Colonic mucosa (tissue), 4 donors: ENCODE measurements at places on chromosomes 6 and 20. TPM values are rescaled to one million over a fixed set of nuclear protein-coding genes. Genes with fewer than 3 reads are reported as not detected.
A peak's percentile ranks its signal among the peaks of the same experiment; 100 is the strongest.

The CLIC5 gene
- total RNA-seq: 72.8 TPM

The TCF19 gene
- total RNA-seq: 39.6 TPM

The CASS4 gene
- 0.98 TPM for total RNA-seq

GRCh38 chr6:40885139-40885774 is 153.8 kb downstream of the UNC5CL start:
- H3K27me3 ChIP-seq: no peaks in the 10 kb centered on the region
- H3K4me1 ChIP-seq: no peaks in the 10 kb centered on the region
- no peak overlapping the region for H3K4me3 ChIP-seq
- H3K27ac ChIP-seq: no peak overlapping the region

GRCh38 chr20:58097429-58097828 is 131.0 kb downstream of the ANKRD60 start:
- no peaks in the 10 kb centered on the region for H3K36me3 ChIP-seq
- H3K4me1 ChIP-seq: no peaks in the 10 kb centered on the region
- no peaks in the 10 kb centered on the region for H3K27me3 ChIP-seq

DNA sequence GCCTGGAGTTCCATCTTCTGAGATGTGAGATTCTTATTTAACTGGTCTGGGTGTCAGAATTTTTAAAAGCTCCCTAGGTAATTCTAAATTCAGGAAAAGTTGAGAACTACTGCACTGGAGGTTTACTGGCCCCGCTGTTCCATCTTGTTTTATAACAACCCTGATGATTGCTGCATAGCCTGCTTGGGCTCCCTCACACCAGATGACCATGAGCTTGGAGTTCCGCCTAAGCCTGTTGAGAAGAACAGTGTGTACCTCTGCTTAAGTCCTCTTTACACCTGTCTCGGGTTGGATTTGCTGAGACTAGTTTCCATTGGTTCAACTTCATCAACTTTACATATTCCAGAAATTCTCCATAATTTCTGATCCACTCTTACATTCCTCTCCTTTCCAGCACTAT is 77.9 kb downstream of the FKBP5 start:
- H3K4me3 ChIP-seq: no peak overlapping the region
- DNase-seq: no peak
- no peaks in the 10 kb centered on the region for H3K27me3 ChIP-seq

- DNase-seq: no peak
- no peaks in the 10 kb centered on the region for H3K36me3 ChIP-seq
- no peak overlapping the region for H3K27ac ChIP-seq
- no peaks in the 10 kb centered on the region for H3K27me3 ChIP-seq
- no peaks in the 10 kb centered on the region for H3K4me1 ChIP-seq
These were observed 28.5 kb upstream of the TMEM14A start for GRCh38 chr6:52642368-52642767.

GRCh38 chr6:89680150-89680549 is 41.6 kb upstream of the LYRM2 start:
- H3K4me3 ChIP-seq: no peak overlapping the region
- H3K27ac ChIP-seq: no peak overlapping the region
- DNase-seq: no peak
- no peaks in the 10 kb centered on the region for H3K27me3 ChIP-seq

- H3K27me3 ChIP-seq: no peaks in the 10 kb centered on the region
- no peaks in the 10 kb centered on the region for H3K4me1 ChIP-seq
- DNase-seq: no peak
These were observed 340.0 kb downstream of the ADGRB3 start for GRCh38 chr6:68975064-68975463.

GRCh38 chr6:170289951-170290295 is 955 bp downstream of the DLL1 start:
- no peaks in the 10 kb centered on the region for H3K36me3 ChIP-seq
- H3K4me1 ChIP-seq: peaks cover 7% of the 10 kb centered on the region
- H3K4me3 ChIP-seq: peak overlapping the region; percentile 72
- peak; percentile 27 for DNase-seq
- peak overlapping the region; percentile 70 for H3K27ac ChIP-seq

DNA sequence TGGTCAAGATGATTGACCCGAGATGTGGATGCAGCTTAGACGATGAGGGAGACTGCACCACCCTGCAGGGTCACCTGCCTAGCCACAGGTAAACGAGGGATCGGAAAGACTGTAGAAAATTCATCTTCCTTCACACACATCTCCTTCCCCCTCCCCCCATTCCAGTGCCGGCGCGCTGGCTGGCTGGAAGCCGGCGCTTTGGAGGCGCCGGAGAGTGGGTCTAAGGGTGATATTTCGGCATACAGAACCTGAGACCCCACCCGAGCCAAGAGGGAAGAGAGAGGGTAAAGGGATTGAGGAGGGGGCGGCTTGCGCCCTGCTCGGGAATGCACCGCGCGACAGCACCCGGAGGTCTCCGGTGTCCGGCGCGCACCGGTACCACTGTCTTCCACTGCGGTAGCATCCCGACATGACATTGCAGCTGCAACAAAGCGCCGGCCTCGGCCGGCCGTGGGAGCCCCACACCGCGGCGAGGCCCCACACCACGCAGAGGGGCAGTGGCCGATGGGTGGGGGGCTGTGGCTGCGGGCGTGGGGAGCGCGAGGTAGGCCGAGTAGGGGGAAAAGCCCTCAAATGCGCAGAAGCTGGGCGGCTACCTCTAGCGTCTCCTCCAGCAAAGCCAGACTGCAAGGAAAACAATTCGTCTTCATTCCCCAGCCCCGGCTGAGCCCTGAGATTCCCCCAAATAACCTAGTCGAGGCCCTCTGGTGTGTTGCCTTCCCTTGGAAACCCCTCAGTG is 984 bp downstream of the TNFRSF21 start:
- H3K4me3 ChIP-seq: peak overlapping the region; percentile 88
- H3K36me3 ChIP-seq: no peaks in the 10 kb centered on the region
- H3K4me1 ChIP-seq: no peaks in the 10 kb centered on the region
- DNase-seq: peak; percentile 47

DNA sequence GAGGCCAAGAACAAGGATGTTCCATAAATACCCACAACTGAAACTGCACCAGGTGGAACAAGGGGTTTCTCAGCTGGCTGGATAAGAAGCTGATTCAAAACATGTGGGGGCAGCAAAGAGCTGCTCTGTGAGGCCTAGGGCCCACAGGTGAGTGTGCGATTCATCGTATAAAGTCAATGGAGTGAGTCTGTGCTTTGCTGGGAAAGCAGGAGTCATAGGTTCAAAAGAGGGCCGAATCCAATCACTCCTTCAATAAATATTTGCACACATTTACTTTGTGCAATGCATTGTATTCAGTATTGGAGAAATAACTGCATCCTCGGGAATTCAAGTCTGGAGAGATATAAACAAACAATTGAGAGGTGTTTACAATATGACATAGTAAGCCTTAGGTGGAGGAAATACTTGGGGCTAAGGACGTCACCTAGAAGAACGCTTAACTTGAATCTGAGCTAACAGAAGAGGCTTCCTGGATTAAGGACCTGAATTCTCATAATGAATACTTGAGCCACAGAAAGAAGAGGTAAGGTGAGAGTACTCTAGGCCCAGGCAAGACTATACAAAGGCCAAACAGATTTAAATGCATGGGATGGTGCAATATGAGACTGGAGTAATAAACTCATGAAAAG is 83.7 kb upstream of the TMEM30A start:
- H3K27me3 ChIP-seq: no peaks in the 10 kb centered on the region
- H3K4me1 ChIP-seq: no peaks in the 10 kb centered on the region
- no peak overlapping the region for H3K4me3 ChIP-seq
